ENCODE measurements at places on chromosomes 6 and 20.
A peak's percentile ranks its signal among the peaks of the same experiment; 100 is the strongest.

DNA sequence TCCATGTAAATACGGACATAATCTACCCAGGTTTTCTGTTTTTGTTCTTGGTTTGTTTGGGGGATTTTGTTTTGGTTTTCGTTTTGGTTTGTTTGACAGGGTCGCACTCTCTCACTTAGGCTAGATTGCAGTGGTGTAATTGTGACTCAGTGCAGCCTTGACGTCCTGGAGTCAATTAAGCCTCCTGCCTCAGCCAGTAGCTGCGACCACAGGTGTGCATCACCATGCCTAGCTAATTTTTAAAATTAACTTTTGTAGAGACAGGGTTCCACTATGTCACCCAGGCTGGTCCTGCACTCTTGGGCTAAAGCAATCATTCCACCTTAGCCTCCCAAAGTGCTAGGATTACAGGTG is 37.8 kb upstream of the EYA4 start:
- no peak for DNase-seq

GRCh38 chr20:51622004-51622874 is 79.7 kb upstream of the NFATC2 start:
- DNase-seq: no peak

GRCh38 chr6:153131037-153131981 is at the start of gene RGS17:
Gene RGS17, minus strand, starts transcription at chr6:153131282. Its CDS starts 87,264 bp downstream, at chr6:153044018.
- no peak for DNase-seq

- no peak for DNase-seq
Observed at GRCh38 chr6:107670792-107671199, 153.3 kb downstream of the SCML4 start.

- DNase-seq: no peak
Observed at GRCh38 chr6:140156131-140156530, 781.7 kb upstream of the CITED2 start.

GRCh38 chr6:30154709-30155519 is 6.1 kb downstream of the TRIM10 start:
- no peak for DNase-seq

- no peak for DNase-seq
Observed at GRCh38 chr6:120083186-120083585, 733.6 kb upstream of the MAN1A1 start.

DNA sequence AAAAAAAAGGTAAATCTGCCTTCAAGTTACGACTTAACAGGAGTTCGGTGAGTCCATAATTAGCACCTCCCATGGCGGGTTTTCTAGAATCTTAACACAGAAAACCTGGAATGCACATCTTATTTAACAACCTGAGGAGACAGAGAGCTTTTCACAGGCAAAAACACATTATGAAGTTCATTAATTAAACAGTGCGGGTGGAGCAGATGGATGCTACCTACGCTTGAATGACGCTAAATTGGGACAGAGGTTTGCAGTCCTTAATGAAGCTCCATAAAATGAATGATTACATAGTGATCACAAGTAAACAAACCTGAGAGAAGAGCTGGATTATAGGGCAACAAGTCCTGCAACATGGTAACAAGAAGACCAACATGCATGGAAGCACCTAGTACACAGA is 81.0 kb downstream of the INSM1 start:
- DNase-seq: peak; percentile 46

DNA sequence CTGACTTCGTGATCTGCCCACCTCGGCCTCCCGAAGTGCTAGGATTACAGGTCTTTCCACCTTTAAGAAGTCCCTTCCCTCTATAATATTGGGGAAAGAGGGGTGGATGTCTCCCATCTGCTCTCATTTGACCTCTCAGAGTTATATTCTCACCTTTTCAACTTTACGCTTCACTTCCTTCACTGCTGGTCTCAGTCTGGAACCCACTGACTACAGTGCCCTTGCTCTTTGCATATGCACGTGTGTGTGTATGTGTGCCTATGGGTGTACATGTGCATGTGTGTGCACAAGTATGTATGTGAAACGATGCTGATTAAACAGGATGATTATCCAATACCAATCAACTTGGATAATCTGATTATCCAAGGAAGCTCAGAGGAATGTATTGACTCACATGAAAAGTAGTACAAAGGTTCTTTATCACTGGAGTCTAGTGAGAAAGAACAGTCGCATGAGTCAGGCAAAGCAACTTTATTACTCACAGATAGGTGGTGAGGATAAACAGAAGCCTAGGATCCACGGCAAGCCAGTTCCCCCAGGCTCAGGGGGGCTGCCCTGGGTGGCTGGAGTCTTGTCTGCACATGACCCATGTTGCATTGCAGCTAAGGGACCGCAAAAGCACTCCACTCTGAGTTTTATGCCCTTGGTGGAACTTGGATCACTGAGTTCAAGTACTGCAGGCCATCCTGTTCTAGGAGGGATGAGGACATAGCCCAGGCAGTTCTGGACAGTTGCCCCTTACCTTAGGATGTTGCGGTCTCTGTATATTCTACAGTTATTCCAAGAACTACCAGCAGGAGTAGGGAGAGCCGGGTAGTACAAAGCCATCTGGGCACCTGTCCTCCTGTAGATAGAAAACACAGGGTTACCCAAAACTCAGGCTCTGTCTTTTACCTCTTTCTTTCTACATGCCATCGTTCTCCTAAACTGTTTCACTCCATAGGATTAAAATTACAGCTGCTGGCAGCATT is 50.9 kb downstream of the SNRNP48 start:
- no peak for DNase-seq

DNA sequence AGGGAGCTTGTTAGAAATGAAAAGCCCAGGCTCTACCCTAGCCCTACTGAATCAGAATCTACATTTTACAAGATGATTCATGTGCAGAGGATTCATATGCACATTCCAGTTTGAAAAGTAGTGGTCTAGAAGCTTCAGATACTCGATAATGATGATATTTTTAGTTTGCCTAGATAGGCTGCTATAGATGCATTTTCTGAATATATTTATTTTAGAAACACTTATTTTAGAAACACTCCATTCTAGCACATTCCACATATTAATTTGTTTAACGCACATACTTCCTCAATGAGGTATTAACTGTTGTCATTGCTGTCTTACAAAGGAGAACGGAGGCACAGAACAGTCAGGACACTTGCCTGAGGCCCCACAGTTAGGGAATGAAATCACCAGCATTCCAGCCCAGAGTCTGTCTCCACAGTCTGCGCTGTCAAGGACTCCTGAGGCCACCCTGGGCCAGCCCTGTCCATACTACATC is 64.4 kb downstream of the SNAP25 start:
- no peak for DNase-seq

DNA sequence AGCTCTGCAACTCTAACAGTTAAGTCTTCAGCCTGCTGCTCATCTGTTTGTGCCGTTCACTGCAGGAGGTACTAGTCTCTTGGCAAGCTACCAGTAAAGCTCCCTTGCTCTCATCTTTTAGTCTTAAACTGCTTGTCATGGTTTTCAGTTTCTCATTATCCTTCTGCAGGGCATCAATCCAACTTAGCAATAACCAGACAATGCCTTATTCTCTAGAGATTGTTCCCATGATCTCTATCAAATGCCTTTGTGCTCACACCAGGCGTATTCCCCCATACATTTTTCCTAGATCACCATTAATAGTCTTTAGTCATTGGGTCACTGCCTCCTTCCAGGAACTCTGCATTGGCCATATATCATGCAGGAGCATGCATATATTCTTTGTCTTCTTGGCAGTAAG is 171.3 kb downstream of the GRM1 start:
- DNase-seq: no peak

GRCh38 chr6:43367245-43367984 is 2.0 kb downstream of the ZNF318 start:
- no peak for DNase-seq

DNA sequence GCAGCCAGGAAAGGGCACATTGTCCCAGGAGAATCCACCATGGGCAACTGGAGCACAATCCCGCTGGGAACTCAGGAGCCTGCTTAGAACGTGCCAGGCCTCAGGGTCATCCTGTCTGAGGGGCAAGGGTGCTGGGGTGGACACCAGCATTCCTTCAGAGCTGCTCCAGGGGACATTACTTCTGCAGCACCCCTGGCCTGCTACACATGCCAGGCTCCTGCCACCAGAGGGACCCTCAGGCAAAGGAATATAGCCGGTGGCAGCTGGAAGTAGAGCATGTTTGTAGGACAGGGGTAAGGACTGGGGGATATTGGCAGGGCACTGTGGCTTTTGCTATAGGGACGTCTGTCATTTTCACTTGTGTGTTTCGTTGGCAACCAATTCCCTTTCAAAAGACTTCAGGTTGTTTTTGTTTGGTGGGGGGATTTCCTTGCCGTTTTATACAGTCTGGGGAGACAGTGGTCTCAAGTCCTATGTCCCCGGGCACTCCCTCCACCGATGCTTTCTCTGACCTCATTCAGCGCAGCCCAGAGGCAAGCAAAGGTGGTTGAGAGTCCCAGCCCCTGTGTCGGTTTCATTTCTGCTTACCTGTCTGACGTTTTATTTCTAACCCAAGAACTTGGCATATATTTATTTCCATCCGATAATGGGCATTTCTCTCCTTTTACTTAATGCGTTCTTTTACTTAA is 130.8 kb downstream of the JPH2 start:
- no peak for DNase-seq

GRCh38 chr6:7051780-7052442 is 55.9 kb upstream of the RREB1 start:
- no peak for DNase-seq

DNA sequence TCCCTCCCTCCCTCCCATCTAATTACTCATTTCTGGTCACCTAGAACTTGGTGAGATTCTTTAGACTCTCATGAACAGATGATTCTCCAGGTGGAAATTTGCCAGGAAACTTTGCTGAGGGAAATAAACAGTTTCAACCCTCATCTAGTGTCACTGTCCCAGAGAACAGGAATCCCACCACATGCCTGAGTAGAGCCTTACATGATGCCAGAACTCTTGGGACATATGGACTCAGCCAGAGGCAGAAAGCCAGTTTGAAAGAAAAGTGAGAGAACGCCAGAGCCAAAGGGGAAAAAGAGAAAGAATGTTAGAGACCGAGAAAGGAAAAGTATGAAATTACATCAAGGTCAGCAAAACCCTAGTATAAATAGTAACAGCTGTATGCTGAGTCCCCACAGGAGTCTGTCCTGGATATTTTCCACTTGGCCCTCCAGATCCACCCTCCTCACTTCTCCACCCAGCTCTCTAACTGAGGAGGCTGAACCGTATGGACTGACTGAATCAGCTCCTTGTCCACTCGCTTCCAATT is 127.5 kb upstream of the COL21A1 start:
- no peak for DNase-seq

DNA sequence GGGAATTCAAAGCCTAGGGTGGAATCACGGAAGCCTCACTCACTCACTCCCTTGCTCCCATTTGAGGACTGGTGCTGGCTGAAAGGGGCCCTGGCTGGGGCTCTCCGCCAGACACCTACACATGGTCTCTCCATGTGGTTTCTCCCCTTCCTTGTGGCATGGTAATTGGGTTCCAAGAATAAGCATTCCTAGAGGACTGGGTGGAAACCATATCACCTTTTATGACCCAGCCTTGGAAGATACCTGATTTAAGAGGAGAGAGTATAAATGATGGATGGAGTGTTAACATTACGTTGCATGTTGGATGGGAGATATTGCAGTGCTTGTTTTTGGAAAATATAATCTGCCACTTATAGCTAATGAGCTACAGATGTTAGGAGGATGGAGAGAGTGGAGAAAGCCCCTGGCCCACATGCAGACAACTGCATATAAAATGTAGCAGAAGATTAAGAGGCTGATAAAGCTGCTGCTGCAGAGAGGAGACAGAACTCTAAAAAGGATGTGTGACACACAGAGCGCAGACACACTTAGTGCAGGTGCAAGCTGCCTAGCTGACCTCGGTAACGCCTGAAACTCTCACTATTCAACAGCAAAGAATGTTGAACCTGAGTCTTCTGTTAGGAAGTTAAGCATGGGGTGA is 23.3 kb upstream of the CDKN1A start:
- DNase-seq: no peak

- no peak for DNase-seq
Observed at GRCh38 chr6:127854009-127854408, 46.8 kb downstream of the THEMIS start.

DNA sequence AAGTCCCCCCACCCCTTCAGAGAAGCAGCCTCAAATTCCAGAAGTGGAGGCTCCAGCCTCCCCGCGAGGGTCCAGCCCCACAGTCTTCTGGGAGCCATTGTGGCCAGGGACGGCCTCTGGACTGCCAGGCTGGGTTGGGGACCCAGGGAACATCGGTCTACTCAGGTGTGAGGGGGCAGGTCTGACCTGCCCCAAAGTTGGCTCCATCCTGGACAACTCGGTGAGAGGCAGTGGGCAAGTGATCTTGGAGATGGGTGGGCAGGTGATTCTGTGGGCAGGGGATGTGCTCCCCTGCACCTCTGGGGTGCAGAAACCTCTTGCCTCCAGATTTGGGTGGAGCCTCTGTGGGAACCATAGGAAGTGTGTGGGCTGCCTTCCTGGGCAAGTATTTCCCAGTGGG is 12.2 kb upstream of the SLC22A7 start:
- no peak for DNase-seq

DNA sequence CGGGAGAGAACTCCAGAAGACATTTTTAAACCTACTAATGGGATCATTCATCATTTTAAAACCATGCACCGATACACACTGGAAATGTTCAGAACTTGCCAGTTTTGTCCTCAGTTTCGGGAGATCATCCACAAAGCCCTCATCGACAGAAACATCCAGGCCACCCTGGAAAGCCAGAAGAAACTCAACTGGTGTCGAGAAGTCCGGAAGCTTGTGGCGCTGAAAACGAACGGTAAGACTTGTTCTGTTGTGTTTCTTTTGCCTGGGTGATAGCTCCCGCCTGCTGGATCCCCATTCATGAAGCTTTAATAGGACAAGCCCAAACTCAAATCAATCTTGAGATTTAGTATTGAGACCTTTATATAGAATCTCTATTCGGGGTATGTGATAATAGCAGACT is 4.2 kb downstream of the TNFAIP3 start:
- DNase-seq: no peak

DNA sequence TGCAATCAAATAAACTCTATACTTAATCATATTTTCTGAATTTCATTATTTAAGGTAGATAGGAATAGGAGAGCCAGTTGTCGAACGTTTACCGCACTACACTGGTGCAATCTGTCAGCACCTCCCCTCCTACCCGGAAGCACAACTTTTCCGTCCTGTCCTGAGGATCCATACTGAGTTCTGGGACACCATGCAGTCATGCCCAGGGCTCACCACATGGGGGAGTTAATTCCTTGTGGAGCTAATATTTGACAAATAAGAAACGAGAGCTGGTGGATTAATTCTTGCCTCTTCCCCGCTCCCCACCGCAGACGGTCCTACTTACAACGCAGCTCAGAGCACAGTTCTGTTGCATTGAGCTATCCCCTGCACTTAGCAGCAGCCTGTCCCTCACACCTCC is 107.7 kb upstream of the RALGAPA2 start:
- DNase-seq: no peak

- no peak for DNase-seq
Observed at GRCh38 chr20:56343861-56344381, 14.9 kb upstream of the FAM210B start.

GRCh38 chr6:169950558-169950957 is 199.1 kb downstream of the ERMARD start:
- DNase-seq: no peak

DNA sequence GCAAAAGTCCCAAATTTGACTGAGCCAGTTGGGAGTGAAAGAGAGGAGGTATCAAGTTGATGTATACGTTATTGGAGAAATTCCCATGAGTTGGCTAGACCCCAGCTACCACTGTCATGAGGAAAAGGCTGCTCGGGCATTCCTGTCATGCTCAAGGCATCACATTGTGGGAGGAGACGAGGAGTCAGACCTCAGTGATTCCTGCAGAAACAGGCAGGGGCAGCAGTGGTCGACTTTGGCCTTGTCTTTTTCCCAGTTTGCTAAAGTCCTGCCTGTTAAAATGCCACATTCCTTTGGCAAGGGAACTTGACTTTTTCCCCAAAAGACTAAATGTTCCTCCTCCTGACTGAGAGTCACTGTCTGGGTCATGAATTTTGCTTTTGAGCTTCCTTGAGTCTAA is 295.5 kb upstream of the HS3ST5 start:
- no peak for DNase-seq
